ENCODE measurements at places on chromosomes 1 and 21.

- no peak for DNase-seq
Observed at GRCh38 chr1:46039571-46040052, 92.8 kb downstream of the PIK3R3 start.

DNA sequence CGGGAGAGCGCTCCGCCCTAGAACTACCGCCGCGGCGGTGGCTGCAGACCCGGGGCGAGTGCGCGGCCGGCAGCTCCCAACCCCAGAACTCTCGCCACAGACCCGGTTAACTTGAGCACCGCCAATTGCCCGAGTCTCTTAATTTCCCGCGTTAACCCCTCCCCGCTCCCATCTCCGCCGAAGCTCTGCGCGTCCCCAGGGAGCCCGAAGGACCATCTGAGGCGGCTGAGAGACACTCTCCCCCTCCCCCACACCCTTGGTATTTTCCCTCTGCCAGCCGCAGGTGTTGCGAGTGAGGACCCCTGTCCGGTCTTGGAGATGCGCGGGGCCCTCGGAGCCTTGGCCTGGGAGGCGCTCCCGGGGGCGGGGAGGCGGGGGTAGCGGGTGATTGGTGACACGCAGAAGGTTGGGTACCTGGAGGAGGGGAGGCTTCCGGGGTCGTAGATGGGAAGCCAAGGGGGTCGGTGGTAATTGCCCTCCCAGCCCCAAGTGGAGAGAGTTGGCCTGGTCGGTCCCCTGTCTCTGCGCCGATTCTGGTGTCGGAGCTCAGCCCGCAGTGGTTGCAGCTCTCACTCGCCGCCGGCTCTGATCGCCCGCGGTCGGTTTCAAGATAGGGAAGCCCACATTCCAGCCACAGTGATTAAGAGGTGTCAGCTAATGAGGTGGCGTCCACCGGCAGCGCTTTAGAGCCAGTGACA lies 858 bp upstream of the SUSD4 start:
- DNase-seq, result no peak

DNA sequence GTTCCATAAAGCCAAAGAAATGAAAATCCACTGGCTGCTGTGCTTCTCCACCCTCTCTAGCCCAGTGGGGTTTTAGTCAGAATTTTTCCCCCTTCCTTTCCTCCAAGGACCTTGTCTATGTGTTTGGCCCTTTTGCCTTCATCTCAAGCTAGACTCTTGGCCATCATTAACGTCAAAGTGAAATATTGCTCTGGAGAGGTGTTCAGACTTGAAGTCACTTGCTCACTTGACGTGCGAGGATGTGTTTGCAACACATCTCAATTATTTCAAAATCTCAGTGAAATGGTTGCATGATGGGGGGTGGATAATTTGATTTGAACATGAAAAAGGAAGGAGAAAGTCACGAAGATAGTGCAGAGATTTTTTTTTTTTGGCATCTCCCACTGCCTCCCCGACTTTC lies 13.6 kb downstream of the EVA1C start:
- DNase-seq, result no peak

DNA sequence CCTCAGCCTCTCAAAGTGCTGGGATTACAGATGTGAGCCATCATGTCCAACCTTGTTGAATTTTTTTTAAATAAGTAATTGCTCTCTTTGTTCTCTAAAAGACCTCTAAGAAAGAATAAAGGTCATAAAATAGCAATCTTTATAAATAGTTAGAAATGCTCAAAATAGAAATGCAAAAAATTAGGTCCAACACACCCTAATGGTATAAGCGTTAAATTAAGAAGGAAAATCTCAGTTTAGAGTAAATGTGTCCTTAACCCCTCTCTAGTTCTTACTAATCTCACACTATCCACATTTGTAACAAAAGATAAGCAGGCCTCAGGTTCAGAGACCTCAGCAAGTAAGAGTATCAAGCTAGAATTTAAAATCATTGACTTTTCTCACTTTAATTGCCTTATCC lies 38.3 kb upstream of the GLIS1 start:
- DNase-seq, result no peak

DNA sequence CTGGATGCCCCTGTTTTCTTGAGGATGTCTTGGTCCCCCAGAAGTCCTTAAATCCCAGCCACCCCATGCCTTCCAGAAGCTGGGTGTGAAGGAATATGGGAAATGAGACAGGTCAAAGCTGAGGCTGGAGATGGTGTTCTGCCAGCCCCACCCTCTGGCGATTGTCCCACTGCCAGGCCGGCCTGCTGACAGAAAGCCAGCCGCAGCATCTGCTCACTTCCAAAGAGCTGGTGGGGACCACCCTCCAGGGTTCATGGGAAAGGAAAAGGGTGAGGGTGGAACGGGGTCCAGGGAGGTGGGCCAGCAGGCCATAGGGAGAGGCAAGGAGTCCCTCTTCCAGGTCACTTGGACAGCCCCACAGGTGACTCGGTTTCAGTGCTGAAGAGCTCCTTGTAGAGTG lies 1.9 kb upstream of the LINGO4 start:
- no peak for DNase-seq

- DNase-seq, result no peak
Observed at GRCh38 chr1:119827010-119827409, 15.8 kb upstream of the REG4 start.

DNA sequence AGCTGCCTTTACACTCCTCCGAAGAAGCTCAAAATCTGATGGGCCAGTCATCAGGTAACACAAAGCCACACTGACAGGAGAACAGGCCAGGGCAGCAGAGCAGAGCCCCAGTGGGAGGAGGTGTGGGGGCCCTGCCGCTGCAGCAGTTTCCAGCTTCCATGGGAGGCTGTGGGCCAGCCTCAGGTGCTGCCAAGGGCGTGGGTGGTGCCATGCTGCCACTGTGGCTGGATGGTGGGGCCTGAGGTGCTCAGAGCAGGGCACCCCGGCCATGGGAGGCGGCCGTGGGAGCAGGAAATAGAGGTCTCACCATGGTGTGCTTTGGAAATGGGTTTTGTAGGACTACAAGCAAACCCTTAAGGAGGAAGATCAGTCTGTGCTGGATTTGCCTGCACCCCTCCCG lies 50.8 kb upstream of the COL6A1 start:
- no peak for DNase-seq

DNA sequence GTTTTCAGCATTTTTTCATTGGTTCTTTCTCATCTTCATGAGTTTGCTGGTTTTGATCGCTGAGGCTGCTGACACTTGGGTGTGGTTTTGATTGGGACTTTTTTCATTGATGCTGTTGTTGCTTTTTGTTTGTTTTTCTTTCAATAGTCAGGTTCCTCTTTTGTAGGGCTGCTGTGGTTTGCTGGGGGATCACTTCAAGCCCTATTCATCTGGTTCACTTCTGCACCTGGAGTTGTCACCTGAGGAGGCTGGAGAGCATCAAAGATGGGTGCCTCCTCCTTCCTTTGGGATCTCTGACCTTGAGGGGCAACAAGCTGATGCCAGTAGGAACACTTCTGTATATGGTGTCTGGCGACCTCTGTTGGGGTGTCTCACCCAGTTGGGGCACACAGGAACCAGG lies 1279.9 kb upstream of the TMPRSS15 start:
- DNase-seq, result no peak

- DNase-seq, result no peak
Observed at GRCh38 chr1:52551507-52552235, 1.2 kb downstream of the TUT4 start.

DNA sequence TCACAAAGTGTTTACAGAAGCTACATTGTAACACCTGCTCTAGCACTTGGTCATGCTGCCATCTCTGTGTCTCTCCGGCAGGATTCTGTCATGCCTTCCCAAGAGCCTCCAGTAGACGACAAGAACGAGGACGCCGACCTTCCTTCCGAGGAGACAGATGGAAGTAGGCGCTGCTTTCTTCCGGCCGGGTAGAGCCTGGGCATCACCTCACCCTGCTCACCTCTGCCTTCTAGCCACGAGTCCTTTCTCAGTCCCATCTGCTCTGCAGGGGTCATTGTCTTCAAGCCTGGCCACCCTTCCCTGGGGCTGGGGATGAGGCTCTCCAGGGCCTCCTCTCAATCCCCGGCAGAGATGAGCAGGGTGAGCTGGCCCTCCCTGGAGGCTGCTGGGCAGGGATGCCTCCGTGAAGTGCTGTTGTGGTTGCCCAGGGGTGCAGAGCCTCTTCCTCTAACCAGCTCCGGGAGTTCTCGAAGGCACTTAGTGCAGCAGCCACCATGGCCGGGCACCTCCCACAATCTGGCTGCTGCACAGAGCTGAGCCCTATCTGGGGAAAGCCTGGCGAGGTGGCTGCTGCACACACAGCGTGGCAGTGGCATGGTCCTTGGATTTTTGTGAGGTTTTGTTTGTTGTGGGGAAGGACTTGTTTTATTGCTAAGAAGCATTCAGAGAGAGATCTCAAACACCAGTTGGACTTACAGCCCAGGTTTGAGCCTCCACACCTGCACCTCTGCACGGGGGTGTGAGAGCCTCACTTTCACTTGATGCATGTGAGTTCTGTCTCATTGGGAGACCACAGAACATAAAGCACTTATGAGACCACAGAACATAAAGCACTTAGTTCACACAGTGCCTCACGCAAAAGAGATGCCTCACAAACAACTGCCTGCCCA lies 48.4 kb downstream of the FAAP20 start:
- no peak for DNase-seq

- DNase-seq, result peak; percentile 24
Observed at GRCh38 chr1:75908717-75909152, 23.5 kb downstream of the ASB17 start.

- no peak for DNase-seq
Observed at GRCh38 chr21:25862596-25862995, 127.8 kb downstream of the GABPA start.

- DNase-seq, result no peak
Observed at GRCh38 chr1:6891781-6892579, 106.7 kb downstream of the CAMTA1 start.

- no peak for DNase-seq
Observed at GRCh38 chr1:18513995-18514394, 33.3 kb downstream of the KLHDC7A start.

DNA sequence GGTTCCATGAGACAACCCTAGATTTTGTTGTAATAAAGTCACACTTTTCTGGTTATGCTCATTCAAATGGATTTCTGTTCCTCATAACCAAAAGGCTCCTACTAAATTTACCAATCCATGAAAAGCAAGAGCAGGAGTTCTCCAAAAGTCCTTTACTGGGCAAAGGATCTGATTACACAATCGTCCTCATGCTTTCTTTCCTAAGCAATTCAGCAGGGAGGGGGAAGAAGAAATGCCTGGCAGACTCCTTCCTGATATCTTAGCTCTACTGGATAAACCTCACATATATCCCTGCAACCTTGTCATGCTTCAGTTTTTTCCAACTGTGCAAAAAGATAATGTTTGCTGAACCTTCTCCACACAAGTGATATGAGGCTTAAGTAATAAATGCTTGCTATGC lies 67.6 kb upstream of the GUCA2B start:
- DNase-seq, result no peak

- no peak for DNase-seq
Observed at GRCh38 chr1:115168026-115168425, 78.7 kb upstream of the TSPAN2 start.

DNA sequence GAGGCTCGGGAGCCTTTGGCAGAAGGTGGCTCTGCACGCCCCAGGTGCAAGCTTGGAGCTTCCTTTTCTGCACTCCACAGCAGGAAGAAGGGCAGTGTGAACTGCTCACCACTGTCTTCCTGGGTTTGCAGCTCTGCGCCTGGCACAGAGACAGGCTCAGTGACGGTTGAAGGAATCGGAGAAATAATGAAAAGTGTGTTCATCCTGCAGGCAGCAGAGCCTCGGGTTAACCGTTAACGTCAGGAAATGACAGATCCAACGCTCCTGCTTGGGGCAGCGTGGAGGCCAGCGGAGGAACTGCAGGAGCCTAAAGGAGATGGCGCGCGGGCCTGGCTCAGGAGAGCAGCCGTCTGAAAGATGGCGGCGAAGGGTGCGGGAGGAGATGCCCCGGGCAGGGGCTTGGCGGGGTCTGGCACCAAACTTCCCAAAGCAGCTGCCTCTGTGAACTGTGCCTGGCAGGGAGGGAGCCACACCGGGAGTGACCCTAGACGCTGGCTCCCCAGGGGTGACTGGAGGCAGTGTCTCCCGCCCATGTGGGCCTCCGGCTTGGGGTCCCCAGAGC lies 10.9 kb upstream of the SAMD11 start:
- DNase-seq, result peak; percentile 26

GRCh38 chr1:87473203-87473661 lies 144.6 kb downstream of the LMO4 start:
- no peak for DNase-seq

- DNase-seq, result no peak
Observed at GRCh38 chr1:182388392-182389134, 3.0 kb downstream of the GLUL start.

GRCh38 chr1:215345766-215346165 lies 221.3 kb upstream of the KCTD3 start:
- no peak for DNase-seq

DNA sequence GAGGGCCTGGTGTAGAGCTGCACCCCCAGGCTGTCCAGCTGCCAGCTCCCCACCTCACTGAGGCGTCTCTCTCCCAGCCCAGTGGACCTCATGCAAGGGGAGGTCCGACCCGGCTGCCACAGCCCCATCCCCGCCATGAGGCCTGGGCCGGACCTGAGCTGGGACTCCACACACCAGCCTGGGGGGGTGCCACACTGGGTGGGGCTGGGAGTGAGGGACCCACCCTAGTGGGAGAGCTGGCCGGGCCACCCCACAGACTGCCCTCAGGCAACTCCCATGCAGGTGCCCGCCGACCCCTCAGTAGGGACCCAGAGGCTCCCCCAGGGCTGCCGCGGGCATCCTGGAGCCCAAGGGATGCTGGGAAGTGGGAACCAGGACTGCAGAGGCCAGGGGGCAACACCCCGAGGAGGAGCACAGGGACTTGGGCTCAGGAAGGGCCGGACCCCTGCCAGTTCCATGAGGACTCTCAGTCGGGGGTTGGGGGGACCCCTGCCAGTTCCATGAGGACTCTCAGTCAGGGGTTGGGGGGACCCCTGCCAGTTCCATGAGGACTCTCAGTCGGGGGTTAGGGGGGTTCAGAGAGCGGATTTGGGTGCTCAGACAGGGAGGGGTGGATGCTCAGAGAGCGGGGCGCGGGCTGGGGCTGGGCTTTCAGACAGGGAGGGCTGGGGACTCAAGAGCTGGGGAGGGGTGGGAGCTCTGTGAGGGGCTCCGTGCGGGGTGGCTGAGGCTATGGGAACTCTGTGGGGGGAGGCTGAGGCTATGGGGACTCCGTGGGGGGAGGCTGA lies 1.2 kb upstream of the RNF223 start:
- DNase-seq, result peak; percentile 21

GRCh38 chr1:207973898-207974568 lies 63.1 kb upstream of the CD34 start:
- no peak for DNase-seq

GRCh38 chr21:36045993-36046392 lies 14.3 kb downstream of the SETD4 start:
- DNase-seq, result no peak

- no peak for DNase-seq
Observed at GRCh38 chr1:214067397-214067796, 79.6 kb downstream of the PROX1 start.

DNA sequence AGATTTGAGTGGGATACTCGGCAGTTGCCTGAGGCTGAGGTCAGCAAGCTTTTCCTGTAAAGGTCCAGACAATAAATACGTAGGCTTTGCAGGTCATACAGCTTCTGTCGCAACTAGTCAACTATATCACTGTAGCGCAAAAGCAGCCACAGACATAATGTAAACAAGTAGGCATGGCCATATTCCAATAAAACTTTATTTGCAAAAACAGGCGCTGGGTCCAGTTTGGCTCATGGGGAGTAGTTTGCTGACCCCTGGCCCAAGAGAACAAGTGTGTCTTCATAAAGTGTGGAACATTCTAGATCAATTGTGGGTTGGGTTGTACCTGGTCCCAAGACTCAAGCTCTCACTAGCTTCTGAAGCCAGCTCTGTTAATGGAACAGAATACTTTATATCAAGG lies 78.8 kb downstream of the MIS18A start:
- no peak for DNase-seq
